ENCODE measurements at places on chromosomes 4 and X.

DNA sequence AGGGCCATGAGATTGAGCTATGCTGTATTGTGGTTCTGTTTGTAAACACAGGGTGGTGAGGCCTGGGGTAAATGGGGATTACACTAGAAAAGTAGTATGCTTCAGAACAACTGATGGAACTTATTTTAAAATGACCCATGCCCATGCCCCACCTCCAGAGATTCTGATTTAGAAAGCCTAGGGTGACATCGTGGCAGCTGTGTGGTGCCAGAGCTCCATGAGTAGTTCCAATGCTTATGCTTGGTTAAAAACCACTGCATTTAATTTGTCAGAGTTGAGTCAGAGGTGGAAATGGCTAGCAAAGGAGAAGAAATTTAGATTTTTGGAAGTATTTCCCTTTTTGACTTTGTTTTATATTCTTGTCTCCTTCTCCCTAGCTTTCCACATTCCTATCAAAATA, 63.4 kb upstream of the PDE5A start:
- DNase-seq = no peak

DNA sequence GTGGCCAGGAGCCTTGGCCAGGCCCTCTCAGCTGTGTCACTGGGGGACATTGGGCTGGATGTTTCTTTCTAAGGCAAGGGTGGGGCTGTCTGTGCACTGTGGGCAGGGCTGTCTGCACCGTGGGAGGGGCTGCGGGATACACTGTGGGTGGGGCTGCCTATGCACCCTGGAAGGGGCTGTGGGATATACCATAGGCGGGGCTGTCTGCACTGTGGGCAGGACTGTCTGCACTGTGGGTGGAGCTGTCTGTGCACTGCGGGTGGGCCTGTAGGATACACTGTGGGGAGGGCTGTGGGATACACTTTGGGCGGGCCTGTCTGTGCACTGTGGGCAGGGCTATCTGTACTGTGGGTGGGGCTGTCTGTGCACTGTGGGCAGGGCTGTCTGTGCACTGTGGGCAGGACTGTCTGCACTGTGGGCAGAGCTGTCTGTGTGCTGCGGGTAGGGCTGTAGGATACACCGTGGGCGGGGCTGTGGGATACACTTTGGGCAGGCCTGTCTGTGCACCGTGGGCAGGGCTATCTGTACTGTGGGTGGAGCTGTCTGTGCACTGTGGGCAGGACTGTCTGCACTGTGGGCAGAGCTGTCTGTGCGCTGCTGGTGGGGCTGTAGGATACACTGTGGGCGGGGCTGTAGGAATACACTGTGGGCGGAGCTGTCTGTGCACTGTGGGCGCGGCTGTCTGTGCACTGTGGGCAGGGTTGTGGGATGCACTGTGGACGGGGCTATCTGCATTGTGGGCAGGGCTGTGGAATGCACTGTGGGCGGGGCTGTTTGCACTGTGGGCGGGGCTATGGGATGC, 31.1 kb downstream of the ACOX3 start:
- no peak for DNase-seq

DNA sequence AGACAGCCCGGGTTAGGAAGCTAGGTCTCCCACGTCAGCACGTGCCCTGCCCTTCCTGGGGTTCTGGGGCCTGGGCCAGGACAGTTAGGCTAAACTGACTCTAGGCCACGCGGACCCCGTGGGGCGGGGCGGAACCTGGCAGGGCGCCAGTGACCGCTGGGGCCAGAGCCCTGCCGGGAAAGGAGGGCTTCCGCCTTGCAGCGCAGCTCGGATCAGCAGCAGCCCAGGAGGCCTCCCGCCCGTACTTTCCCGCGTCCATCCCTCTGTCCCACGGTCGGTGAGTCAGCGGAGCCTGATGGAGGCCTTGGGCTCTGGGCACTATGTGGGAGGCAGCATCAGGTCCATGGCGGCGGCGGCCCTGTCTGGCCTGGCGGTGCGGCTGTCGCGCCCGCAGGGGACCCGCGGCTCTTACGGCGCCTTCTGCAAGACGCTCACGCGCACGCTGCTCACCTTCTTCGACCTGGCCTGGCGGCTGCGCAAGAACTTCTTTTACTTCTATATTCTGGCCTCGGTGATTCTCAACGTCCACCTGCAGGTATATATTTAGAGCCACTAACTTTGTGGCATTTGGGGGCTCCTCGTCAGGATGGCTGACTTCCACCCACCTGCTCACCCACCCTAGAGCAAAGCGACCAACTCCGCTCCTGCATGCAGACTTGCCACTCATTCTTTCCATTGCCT, at the start of gene SMIM10:
Gene SMIM10 (plus strand): TSS at position 191 of the 681 bp plus-strand sequence. CDS start 105 bp downstream, at position 296.
- no peak for DNase-seq

- no peak for DNase-seq
These were observed 9.6 kb upstream of the CXCL2 start for GRCh38 chr4:74108457-74109115.

DNA sequence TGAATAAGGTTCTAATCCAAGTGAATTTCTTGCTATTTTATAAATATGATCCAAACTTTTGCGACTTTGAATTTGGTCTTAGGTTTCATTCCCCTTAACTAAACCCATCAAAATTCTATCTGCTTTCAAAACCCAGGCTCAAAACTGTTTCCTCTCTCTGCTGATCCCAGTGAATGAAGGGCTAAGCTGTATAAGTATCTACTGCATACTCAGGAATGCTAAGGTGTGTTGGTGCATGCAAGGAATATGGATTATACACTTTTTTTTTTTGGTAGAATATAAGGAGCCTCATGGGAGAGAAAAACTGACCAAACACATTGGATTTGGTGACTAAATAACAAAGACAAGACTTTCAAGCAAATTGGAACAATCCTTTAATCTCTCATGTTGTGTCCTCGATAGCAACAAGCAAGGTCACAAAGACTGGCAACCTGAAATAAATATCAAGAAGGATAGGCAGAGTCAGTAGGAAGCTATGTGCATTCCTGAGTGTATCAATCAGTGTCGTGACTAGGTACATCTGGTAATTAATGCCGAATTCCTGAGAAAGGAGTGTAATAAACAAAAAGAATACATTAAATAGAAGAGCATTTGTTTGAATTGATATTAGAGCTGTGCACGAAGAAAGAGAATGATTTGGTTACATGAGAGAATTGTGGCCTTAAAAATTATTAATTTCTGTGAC, 74.3 kb upstream of the KCTD8 start:
- no peak for DNase-seq

DNA sequence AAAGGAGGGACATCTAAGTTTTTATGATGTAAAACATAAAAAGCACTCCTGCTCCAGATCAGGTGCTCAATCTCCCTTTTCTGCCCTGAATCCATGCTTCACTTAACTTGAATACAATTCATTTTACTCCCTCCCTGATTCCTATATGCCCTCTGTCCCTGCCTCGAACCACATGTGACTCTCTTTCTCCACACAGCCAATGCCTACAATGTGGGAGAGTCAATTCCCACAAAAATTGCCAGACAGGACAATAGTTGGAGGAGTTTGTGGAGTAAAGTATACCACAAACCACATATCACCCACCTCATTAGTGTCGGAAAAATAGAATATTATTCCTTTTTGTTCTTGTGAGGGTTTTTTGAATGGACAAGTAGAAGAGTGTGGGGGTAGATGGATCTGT, 9.7 kb downstream of the AMMECR1 start:
- no peak for DNase-seq

DNA sequence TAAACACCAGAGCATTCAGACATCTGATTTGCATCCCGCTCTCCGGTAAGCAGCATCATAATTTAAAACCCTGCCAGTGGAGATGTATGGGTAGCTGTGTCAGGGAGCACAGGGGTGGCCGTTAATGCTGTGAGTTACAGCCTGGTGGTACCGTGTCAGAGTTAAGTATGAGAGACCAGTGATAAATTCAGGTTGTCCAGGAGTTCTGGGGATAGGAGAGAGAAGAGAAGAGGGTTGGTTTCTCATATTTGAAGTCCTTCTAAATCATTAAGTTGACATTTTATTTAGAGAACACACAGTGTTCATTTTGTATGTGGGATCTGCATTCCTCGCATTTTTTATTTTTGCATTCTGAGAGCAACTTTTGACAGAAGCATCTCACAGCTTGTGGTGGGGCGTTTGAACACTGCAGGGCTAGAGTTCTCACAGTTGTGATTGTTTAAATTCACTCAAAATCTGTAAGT, 157.6 kb downstream of the DCLK2 start:
- no peak for DNase-seq

GRCh38 chrX:114344756-114345349, 239.0 kb upstream of the HTR2C start:
- no peak for DNase-seq

GRCh38 chrX:154735695-154736393, 15.0 kb downstream of the GAB3 start:
- no peak for DNase-seq

DNA sequence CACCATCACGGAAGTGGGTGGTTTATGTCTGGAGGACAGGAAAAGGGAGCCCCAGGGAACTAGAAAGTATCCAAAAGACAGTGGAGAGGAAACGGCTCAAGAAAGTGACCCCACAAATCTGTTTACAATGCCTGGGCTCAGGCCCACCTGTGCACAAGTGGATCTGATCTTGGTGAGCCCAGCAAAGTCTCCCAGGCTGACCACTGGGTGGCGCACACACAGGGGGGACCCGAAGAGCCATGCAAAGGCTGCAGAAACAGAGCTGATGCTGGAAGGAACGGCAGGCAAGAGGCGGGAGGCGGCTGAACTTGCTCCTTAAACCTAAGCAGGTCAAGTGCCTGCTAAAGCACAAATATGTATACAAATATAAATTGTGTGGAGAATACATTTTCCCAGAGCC, 9.6 kb downstream of the HAUS7 start:
- DNase-seq = no peak

DNA sequence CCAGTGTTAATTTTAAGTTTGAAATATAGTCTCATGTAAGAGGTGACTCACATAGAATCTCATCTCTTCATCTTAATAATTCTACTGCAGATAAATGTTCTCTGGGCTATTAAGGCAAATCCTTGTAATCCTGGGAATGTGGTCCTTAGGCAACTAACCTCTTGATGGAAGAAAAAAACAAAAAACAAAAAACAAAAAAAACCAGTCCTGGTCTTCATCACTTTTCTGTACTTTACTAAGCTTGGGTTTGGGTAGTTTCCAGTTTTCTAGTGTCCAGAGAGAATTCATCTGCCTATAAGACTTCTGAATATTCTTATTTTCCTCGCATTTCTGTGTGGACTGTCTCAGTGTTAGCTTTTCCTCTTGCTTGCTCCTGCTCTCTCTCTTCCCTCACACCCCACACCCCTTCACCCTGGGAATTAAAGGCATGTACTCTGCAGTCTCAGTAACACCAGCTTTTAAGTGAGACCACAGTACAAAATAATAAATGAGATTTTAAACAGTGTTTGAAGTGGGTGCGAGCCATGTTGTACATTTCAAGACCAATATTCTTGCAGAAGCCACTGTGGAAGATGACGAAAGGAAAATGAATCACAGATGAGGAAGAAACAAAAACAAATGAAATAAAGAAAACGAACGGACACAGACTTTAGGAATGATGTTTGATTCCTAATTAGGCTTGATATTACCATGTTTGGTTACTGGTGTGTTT, 51.7 kb downstream of the HAND2 start:
- DNase-seq = no peak

DNA sequence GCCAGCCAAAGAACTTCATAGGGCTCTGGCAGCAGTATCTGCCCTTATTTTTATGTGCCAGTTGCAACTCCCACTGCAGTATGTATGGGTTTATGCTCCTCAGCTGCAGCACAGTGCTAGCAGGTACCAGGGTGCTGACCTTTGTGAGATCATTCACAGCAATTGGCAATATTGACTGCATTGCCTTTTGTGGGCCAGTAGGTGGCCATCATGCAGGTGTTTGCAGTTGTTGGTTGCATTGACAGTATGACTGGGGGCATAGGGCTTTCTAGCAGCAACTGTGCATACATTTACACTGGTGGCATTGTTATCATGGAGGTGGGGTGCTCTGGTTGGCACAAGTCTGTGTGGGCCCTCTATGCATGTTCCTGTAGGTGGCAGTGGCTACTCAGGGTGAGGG, 42.5 kb downstream of the FAAH2 start:
- no peak for DNase-seq

- no peak for DNase-seq
These were observed 211.9 kb downstream of the FBXO8 start for GRCh38 chr4:174071595-174071994.

- no peak for DNase-seq
These were observed 471.8 kb upstream of the FTHL17 start for GRCh38 chrX:31543634-31544033.

DNA sequence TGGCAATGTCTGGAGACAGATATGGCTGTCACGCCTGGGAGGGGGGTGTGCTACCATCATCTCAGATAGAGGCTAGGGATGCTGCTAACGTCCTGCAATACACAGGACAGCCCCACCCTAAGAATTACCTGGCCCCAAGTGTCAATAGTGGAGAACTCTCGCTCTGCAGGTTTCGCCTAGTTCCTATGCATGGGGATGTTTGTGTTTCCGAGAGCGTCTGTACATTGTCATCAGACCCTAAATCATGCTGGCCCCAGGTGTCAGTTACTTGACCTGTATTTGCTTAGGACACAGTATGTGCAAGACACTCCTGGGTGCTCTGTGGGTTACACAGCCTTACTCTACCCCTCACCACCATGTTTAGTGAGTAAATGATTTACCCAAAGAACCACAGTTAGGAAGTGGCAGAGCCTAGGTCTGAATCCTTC, 90.8 kb downstream of the AFF1 start:
- DNase-seq = no peak

- no peak for DNase-seq
These were observed 67.4 kb upstream of the PCDH18 start for GRCh38 chr4:137599734-137600133.

GRCh38 chr4:156946516-156947424, 24.8 kb downstream of the PDGFC start:
- no peak for DNase-seq

DNA sequence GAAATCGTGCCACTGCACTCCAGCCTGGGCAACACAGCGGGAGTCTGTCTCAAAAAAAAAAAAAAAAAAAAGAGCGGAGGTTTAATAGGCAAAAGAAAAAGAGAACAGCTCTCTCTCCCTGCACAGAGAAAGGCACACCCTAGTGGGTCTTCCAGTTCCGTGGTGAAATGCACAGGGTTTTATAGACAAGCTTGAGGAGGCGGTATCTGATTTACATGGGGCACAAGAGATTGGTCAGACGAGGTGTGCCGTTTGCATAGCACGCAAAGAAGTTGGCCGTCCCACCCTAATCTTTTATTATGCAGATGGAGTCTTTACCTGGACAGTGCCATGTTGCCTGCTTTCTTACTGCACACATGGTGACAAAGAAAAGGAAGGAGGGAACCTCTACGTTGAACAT, 33.5 kb upstream of the REST start:
- DNase-seq = no peak

DNA sequence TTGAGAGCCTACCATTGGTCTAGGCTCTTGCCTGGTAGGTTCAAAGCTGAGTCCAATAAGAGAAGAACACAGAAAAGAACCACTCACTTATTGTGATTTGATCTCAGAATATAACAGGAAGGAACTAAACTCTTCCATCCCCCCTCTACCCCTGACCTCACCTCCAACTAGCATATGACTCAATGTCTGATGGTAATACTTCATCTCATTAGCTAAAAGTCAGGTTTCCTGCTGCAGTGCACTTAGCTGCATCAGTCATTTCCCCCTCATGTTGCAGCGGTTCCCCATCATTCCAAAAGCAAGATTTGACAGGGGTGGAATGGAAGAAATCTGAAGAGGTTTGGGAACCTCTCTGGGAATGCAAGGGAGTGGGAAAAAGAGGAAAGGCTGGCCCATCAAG, 289.5 kb downstream of the SMARCA1 start:
- DNase-seq = no peak

- no peak for DNase-seq
These were observed 595.0 kb downstream of the GLUD2 start for GRCh38 chrX:121642415-121642814.

Measured in NCI-H1436 treated with DMSO at 0.1 percent for 48 hours (cell line).